ENCODE measurements at places on chromosomes 3 and 15. TPM values are rescaled to one million over a fixed set of nuclear protein-coding genes. Genes with fewer than 3 reads are reported as not detected.

The WWTR1 gene
- 40.3 TPM for total RNA-seq

DNA sequence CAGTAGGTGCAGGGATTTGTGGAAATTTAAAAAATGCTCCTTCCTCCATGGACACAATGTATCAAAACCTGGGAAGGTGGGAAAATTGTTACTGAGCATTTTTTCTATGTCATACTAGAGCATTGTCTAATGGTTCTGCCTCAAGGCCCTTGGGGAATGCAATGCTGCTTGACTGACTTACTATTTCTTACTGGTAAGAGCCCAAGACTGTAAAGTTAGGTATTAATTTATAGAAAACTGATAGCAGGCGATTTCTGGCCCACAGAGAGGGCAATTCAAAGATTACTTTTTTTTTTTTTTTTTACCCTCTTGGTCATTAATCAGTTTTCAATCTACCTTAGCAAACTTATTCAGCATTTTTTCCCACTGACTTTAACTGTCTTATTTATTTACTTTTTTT, 38.5 kb upstream of the MRPL3 start:
- no peak overlapping the region for H3K27ac ChIP-seq
- no peaks in the 10 kb centered on the region for H3K27me3 ChIP-seq
- no peaks in the 10 kb centered on the region for H3K36me3 ChIP-seq
- H3K4me1 ChIP-seq: no peaks in the 10 kb centered on the region
- no peak for DNase-seq

DNA sequence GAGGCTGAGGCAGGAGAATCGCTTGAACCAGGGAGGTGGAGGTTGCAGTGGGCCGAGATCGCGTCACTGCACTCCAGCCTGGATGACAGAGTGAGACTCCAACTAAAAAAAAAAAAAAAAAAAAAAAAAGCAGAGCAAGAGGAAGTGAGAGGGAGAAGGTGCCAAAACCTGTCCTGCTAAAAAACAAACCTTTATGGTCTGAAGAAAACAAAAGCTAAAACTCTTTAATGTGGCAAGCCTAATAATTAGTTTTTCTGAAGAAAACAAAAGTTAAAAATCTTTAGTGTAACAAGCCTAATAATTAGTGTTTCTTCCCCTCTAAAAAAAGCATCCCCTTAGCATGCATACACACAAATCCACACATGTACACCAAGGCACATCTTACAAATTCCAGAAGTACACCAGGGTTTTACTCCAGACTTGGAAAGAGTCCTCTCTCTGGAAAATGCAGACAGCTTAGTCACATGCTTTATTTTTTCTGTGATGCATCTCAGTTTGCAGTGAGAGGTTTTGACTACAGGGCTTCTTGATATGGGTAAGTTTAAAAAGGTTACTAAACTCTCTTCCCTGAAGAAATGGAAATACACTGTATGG, 65.9 kb downstream of the HACD2 start:
- no peak for DNase-seq
- H3K4me3 ChIP-seq: no peak overlapping the region
- no peaks in the 10 kb centered on the region for H3K4me1 ChIP-seq
- H3K27me3 ChIP-seq: no peaks in the 10 kb centered on the region
- H3K27ac ChIP-seq: no peak overlapping the region

DNA sequence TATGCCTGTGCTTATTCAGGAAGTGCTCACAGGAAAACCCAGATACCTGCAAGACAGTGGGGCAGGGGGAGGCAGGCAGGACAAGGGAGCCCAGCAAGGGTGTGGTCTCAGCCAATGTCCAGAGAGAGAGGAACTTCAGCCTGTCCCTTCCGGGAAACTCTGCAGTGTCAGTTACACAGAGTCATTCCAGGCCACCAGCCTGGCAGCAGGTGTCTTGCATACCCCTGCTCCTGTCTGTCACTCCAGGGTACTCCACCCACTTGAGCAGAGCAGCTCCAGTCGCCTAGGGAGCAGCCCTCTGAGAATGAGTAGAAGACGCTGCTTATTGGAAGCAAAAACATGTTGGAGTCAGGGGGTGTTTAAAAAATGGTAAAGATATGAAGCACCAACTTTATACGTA, 431.2 kb upstream of the RGMA start:
- DNase-seq: no peak
- no peak overlapping the region for H3K27ac ChIP-seq
- no peaks in the 10 kb centered on the region for H3K4me1 ChIP-seq
- no peaks in the 10 kb centered on the region for H3K36me3 ChIP-seq
- no peaks in the 10 kb centered on the region for H3K27me3 ChIP-seq

The REC114 gene
- total RNA-seq: not detected

- DNase-seq: no peak
- no peaks in the 10 kb centered on the region for H3K36me3 ChIP-seq
- H3K27ac ChIP-seq: no peak overlapping the region
- H3K27me3 ChIP-seq: no peaks in the 10 kb centered on the region
- H3K4me1 ChIP-seq: no peaks in the 10 kb centered on the region
These were observed 285.0 kb downstream of the SQOR start for GRCh38 chr15:45919806-45920205.

- H3K4me1 ChIP-seq: no peaks in the 10 kb centered on the region
- H3K27ac ChIP-seq: no peak overlapping the region
- H3K36me3 ChIP-seq: no peaks in the 10 kb centered on the region
- no peak overlapping the region for H3K4me3 ChIP-seq
- no peaks in the 10 kb centered on the region for H3K27me3 ChIP-seq
- no peak for DNase-seq
These were observed 111.5 kb upstream of the SELENOK start for GRCh38 chr3:54003136-54003535.

The SI gene
- total RNA-seq: 10.8 TPM

The TNFAIP8L3 gene
- 35.5 TPM for total RNA-seq

- H3K4me1 ChIP-seq: peaks cover 41% of the 10 kb centered on the region
- H3K36me3 ChIP-seq: no peaks in the 10 kb centered on the region
- H3K4me3 ChIP-seq: no peak overlapping the region
- DNase-seq: peak; percentile 53
These were observed 1.4 kb downstream of the CEMIP start for GRCh38 chr15:80780416-80781221.

- H3K36me3 ChIP-seq: no peaks in the 10 kb centered on the region
- H3K27ac ChIP-seq: no peak overlapping the region
- H3K27me3 ChIP-seq: no peaks in the 10 kb centered on the region
- H3K4me3 ChIP-seq: no peak overlapping the region
These were observed 13.2 kb upstream of the SLC7A14 start for GRCh38 chr3:170599091-170599490.

The RLBP1 gene
- total RNA-seq: not detected

- no peak within 1 kb of the TSS for H3K4me3 ChIP-seq
- H3K27ac ChIP-seq: no peak within 1 kb of the TSS
- no peaks in the 10 kb centered on the region for H3K36me3 ChIP-seq
- peaks cover 38% of the 10 kb centered on the region for H3K4me1 ChIP-seq
- no peak for DNase-seq
- H3K27me3 ChIP-seq: no peaks in the 10 kb centered on the region
These were observed at the start of gene LMAN1L for GRCh38 chr15:74812533-74812932. Gene LMAN1L, plus strand, starts transcription at chr15:74812835. Its CDS starts 20 bp downstream, at chr15:74812855.

The PLXND1 gene
- total RNA-seq: 38.8 TPM

DNA sequence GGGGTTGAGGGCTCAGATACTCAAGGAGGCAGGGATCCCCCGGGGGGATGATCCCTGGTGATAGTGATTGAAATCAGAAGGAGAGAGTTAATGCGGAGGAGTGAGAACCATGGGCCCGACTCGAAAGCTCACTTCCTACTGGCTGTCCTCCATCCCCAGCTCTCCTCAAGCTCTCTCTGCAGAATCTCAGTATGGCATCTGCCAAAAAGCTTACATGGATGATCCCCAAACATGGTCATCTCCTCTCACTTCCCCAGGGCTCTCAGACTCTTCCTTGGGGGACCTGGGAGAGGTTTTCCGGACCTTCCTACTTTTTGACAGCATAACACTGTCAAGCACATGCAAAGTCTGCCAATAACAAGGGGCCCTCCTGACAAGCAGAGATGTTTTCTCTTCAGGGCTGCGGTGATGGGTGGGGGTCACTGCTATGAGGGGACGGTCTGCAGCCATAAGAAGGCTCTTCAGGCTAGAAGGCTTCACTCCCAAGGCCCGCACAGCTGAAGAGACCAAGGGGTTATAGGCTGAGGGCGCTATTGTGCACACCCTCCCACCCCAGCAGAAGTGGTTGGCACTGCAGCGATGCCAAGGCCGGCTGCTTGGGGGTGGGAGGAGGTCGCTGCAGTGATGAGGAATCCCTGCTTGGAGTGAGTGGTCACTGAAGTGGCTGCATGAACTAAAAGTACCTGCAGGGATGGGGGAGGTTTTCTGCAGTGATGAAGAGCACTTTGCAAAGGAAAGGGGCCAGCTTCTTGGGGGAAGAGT, 828 bp upstream of the VWA5B2 start:
- H3K4me3 ChIP-seq: no peak overlapping the region
- no peak overlapping the region for H3K27ac ChIP-seq
- H3K27me3 ChIP-seq: peaks cover 86% of the 10 kb centered on the region
- no peak for DNase-seq

The CYP19A1 gene
- total RNA-seq: not detected

DNA sequence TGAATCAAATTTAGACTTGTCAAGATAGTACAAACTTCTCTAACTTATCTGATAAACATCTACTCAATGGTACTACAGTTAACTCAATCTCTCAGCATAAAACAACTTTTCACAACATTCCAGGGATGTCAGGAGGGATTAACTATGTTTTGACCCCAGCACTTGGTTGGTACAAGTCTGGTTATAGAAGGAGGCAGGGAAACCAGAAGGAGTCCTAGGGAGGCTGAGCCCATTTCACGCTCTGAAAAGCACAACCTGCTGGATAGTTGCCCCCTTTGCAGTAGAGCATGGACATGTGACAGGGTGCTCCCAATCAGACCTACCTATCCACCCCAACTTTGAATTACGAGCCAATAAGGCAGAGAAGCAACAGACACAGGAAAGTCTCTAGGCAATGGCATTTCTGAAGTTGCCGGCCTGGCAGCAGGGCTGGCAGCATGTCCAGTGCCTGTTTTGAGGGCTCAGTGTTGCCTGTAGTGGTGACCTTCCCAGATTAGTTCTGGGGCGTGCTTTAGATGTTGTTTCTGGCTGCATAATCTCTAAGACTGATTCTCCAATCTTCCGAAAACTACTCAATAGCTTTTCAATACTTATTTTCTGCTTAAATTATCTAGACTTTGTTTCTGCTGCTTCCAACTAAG, 8.2 kb downstream of the ANKUB1 start:
- no peaks in the 10 kb centered on the region for H3K4me1 ChIP-seq
- DNase-seq: no peak
- H3K27me3 ChIP-seq: no peaks in the 10 kb centered on the region
- H3K4me3 ChIP-seq: no peak overlapping the region
- no peaks in the 10 kb centered on the region for H3K36me3 ChIP-seq

The TNIK gene
- 45.4 TPM for total RNA-seq

DNA sequence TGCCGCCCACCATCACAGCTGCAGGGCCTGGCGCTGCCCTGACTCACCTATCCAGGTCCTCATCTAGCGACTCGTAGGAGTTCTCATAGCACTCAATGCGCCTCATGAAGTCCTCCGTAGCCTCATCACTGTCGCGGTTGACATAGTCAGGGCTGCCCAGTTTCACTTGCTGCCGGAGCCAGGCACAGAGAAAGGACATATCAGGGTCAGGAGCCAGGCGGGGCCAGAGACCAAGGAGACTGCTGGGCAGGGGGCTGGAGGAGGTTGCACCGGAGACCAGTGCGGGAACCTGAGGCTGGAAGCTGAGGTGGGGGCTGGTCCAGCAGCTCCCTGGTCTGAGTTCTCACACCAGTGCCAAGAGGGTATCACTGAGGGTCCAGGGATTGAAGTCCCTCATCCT, 18.2 kb downstream of the PFKFB4 start:
- no peaks in the 10 kb centered on the region for H3K4me1 ChIP-seq
- no peak overlapping the region for H3K4me3 ChIP-seq
- H3K27me3 ChIP-seq: no peaks in the 10 kb centered on the region
- no peaks in the 10 kb centered on the region for H3K36me3 ChIP-seq
- H3K27ac ChIP-seq: no peak overlapping the region

DNA sequence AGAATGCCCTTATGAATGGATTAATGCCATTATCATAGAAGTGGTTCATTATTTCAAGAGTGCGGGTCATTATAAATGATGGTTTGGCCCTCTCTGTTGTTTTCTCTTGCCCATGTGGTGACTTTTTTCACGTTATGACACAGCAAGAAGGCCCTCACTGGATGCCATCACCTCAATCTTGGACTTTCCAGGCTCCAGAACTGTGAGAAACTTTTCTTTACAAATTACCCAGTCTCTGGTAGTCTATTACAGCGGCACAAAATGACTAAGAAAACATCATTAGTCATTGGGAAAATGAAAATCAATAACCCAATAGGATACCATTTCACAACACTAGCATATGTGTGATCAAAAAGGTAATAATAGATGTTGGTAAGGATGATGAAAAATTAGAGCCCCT, 119.0 kb upstream of the LPP start:
- no peak for DNase-seq
- H3K4me1 ChIP-seq: peaks cover 16% of the 10 kb centered on the region
- no peak overlapping the region for H3K4me3 ChIP-seq
- H3K27ac ChIP-seq: no peak overlapping the region
- H3K36me3 ChIP-seq: no peaks in the 10 kb centered on the region
- H3K27me3 ChIP-seq: no peaks in the 10 kb centered on the region

The THPO gene
- total RNA-seq: not detected

GRCh38 chr15:72859017-72859756, 75.6 kb upstream of the ADPGK start:
- peaks cover 5% of the 10 kb centered on the region for H3K4me1 ChIP-seq
- H3K27ac ChIP-seq: peak overlapping the region; percentile 50
- DNase-seq: peak; percentile 28
- H3K27me3 ChIP-seq: no peaks in the 10 kb centered on the region
- H3K4me3 ChIP-seq: no peak overlapping the region
- no peaks in the 10 kb centered on the region for H3K36me3 ChIP-seq

- DNase-seq: no peak
- H3K4me1 ChIP-seq: no peaks in the 10 kb centered on the region
- H3K36me3 ChIP-seq: no peaks in the 10 kb centered on the region
These were observed 372.2 kb downstream of the VGLL3 start for GRCh38 chr3:86618706-86619105.

The CAPN7 gene
- total RNA-seq: 52.0 TPM

The EIF5A2 gene
- 37.4 TPM for total RNA-seq
